EL (cell line): ENCODE measurements at places on chromosomes 4 and X.

DNA sequence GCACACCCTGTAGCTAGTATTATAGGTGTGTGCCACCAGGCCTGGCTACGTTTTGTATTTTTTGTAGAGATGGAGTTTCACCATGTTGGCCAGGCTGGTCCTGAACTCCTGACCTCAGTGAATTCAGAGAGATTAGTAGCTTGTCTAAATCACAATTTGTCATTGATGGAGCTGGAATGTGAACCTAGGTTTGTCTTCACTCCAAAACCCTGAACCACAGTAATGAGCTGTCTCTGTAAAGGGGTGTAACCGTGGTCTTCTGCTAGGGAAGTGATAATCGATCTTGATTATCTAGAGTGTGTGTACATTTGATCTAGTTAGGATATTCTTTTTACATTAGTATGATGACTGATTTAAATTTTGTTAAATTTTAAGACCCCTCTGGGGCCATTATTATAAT, 8.3 kb downstream of the ARHGAP10 start:
- no peak for DNase-seq

DNA sequence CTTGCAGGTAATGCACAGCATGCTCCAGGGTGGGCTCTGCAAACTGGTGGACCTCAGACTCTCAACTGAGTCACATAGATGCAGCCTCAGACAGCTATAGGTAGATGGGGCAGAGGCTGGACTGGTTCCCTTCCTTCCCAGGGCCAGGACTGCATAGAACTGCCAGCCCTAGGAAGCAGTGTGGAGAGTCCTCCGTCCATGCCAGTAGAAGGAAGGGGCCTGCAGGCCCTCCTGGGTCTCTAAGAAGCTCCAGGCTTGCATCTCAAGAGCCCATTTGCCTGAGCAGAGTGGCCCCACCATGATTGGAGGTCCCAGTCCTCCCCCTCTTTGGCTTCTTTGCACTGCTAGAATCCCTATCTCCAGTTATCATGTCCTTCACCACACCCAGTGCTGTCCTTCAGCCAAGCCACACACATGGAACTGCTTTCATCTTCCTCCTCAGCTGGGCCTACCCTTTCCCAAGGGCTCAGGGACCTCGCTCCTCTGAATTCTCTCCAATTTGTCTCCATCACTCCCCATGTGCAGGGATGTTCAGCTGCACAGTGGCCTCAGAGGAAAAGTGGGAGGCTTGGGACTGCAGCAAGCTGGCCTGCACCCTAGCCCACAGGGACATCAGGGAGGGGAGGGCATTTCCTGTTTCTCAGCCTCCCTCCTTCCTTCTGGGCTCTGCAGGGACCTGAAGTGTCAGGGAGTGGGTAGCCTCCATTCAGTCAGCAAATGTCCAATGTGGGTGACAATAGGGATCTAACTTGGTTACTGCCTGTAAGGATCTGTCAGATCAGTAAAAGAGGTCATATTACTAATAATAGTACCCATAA, 146.0 kb downstream of the PJA1 start:
- no peak for DNase-seq

DNA sequence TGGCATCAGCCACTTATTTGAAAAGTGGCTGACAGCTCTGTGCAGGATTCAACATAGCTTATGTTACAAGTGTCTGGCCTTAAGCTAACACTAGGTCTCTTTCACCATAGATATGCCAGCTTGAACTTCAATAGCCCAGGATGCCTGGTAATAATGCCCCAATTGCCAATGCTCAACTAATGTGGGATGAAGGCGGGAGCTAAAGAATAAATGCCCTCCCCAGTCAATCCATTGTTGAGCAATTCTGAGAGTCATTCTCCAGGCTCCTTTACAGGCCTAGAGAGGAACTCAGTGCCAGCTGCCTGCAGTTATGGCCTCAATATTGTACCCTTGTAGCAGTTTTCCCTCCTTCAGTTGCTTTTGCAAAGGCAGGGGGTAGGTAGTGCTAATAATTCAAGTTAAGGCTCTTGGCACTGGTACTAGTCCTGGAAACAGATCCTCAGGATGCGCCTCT, 460.2 kb downstream of the GABRG1 start:
- no peak for DNase-seq

- no peak for DNase-seq
Measured at GRCh38 chrX:16284842-16285241, 117.6 kb downstream of the MAGEB17 start.

DNA sequence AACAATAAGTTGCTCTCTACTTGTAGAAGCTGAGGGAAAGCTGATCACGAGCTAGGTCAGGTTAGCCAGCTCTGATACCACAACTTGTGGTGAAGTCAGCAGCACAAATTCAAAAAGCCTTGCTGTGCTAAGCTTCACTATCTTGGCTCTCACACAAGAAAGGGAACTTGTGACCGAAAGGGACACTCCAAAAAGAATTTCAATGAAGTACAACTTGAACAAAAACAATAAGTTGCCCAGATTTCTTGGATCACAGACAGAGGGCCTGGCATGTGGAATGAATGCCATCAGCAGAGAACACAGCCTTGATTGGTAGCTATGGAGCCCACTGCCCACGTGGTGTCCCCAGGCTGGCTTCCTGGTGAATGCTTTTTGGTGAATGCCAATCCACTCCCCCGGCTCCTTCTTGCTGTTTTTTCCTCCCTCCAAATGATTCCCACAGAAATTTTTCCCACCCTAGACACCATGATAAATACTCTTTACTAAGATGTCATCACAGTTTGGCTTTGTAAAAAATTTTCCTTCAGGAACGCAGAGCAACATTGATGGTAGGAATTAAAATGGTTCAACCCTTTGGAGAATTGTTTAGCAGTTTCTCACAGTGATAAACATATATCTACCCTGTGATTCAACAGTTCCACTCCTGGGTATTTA, 82.6 kb downstream of the ANXA3 start:
- DNase-seq = no peak

- DNase-seq = peak; percentile 79
Measured at GRCh38 chr4:33780952-33781791, 2463.1 kb downstream of the ARAP2 start.

- DNase-seq = peak; percentile 77
Measured at GRCh38 chrX:72126539-72127140, 5.1 kb downstream of the RTL5 start.

GRCh38 chrX:110669572-110669971, 126.0 kb downstream of the CHRDL1 start:
- DNase-seq = no peak
